ENCODE measurements at places on chromosomes 12 and 14. TPM values are rescaled to one million over a fixed set of nuclear protein-coding genes. Genes with fewer than 3 reads are reported as not detected.

DNA sequence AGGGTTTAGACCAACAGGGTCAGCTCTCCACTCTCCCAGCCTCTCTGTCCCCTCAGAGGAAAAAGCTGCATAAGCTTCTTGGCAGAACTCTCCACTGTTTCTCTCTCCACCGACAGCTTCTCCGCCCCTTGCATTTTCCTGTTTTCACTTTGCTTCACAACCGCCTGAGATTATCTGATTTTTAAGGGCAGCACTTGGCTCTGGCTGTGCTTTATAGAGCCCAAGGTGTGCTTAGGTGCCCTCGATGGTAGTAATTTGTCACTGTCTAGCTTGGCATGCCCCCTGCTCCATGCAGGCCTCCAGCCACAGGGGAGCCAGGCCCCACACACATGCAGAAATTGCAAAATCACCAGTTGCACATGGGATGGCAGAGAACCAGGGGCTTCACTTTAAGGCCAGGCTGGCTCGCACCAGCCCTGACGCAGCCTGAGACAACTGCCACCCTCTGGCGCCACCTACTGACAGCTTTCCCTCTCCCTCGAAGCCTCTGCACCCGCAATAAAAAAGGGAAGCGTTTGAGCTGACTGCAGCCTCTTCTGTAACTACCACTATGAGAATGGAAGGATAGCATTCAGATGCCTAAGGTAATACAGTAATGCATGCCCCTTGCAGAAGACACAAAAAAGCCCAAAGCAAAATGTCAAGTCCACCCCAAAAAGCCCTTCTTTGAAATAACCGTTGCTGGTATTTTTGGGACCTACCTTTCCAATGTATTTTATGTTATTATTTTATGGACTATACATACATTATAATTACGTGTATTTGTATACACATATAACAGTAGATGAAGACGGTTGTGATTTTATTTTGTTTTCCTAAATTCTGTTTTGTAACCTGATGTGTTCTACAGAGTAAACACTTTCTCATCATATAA, 32.0 kb upstream of the RIMBP2 start:
- no peaks in the 10 kb centered on the region for H3K27me3 ChIP-seq
- H3K36me3 ChIP-seq: no peaks in the 10 kb centered on the region
- H3K4me1 ChIP-seq: no peaks in the 10 kb centered on the region
- no peak overlapping the region for H3K4me3 ChIP-seq
- DNase-seq: peak; percentile 98

- no peaks in the 10 kb centered on the region for H3K36me3 ChIP-seq
- H3K27ac ChIP-seq: no peak within 1 kb of the TSS
- peaks cover 6% of the 10 kb centered on the region for H3K4me1 ChIP-seq
Measured at GRCh38 chr12:5432011-5432400, at the start of gene NTF3. TSS of gene NTF3 (plus strand) at chr12:5432108. CDS start at chr12:5432325, 217 bp downstream.

- no peak overlapping the region for H3K27ac ChIP-seq
- no peak overlapping the region for H3K4me3 ChIP-seq
- H3K36me3 ChIP-seq: no peaks in the 10 kb centered on the region
Measured at GRCh38 chr12:78470354-78471195, 394.0 kb upstream of the SYT1 start.

DNA sequence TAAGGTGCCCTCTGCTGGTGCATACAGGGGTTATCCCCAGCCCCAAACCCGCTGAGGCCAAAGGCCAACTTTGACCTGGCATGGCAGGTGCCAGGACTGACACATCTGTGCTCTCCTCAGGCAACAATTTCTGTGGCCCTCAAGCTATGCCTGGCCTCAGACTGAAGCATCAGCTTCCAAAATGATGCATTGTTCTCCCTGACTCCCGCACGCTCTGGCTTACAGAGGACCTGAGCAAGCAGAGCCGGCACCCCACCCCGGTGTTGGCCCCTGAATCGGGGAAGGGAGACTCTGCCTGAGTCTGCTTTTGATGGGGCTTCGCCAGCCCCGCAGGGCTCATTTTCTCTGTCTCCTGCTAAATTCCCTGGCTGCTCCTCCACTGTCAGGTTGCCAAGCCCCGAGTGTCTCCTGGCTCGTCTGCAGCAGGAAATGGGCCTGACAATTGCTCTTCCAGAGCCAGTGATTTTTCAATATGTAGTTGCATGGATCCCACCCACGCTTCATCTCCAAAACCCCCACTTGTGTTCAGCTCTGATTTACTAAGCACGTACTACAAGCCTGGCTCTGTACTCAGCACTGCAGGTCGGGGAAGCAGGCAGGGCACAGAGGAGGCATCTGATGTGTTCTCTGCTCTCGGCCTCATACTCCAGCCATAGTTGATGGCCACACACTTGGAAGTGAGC, 126.1 kb downstream of the SLC38A6 start:
- no peak for DNase-seq
- no peak overlapping the region for H3K27ac ChIP-seq
- no peaks in the 10 kb centered on the region for H3K27me3 ChIP-seq

Gene DDX11
- total RNA-seq: 141 TPM
